Motor neuron (in vitro differentiated cells): ENCODE measurements at places on chromosomes 5 and 9.
A peak's percentile ranks its signal among the peaks of the same experiment; 100 is the strongest.

DNA sequence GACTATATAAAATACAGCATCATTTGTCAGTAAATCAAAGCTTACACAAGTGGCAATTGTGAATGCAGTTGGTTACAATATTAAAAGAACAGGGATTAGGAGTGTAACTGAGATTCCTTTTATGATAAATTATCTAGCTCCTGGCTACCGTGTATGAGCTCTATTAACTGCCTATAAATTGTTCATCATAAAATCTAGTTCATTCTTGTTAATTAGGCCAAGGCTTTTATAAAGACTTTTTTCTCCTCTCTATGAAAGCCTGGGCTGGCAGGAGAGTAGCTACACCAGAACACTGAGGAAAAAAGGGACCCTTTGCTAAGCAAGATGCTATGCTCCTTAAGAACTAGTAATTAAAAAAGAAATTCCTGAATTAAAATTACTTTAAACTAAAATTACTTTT is 132.4 kb upstream of the MEF2C start:
- no peak for ATAC-seq

- ATAC-seq: no peak
Observed at GRCh38 chr9:123365287-123365880, 9.4 kb downstream of the CRB2 start.

DNA sequence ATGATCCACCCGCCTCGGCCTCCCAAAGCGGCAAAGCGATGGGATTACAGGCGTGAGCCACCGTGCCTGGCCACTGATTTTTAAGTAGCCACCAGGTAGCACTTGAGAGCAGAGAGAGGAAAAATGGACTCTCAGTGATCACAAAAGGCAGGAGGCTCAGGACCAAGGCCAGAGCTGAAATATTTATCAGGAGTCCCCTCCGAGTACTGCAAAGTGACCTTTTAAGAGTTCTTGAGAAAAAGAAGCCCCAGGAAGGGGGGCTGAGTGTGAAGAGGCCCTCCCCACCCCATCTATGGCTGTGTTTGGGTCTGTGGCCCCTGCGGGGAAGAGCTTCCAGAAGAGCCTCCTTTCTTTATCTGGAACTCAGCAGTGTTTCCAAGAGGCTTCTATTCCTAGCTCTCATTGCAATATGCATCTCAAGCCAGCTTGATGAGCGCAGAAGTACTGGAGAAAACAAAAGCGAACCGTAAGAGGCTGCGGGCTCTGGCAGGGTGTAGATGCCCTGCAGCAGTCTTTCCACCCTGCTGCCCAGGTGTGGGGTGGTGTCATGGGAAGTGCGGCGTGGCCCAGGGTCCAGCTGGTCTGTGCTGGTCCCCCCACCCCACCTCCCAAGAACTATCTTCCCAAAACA is 75.5 kb upstream of the CDK20 start:
- ATAC-seq: no peak

- no peak for ATAC-seq
Observed at GRCh38 chr5:107378218-107378899, 292.4 kb downstream of the EFNA5 start.

DNA sequence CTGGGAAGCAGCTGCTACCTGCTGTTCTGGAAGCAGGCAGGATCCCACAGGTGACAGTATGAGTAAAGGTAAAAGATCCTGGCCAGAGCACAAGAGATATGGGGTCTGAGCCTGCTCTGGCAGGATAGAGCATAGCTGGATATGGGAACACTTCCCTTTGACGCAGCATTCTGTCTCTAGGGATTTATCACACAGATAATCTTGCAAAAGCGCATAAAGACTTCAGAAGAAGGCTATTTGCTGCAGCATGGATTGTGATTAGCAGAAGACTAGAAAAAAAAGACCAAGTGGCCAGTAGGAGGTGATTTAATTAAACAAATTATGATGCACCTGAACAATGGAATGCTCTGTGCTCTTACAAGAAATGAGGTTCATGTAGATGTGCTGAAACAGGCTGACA is 52.4 kb upstream of the PWWP2A start:
- peak; percentile 24 for ATAC-seq

DNA sequence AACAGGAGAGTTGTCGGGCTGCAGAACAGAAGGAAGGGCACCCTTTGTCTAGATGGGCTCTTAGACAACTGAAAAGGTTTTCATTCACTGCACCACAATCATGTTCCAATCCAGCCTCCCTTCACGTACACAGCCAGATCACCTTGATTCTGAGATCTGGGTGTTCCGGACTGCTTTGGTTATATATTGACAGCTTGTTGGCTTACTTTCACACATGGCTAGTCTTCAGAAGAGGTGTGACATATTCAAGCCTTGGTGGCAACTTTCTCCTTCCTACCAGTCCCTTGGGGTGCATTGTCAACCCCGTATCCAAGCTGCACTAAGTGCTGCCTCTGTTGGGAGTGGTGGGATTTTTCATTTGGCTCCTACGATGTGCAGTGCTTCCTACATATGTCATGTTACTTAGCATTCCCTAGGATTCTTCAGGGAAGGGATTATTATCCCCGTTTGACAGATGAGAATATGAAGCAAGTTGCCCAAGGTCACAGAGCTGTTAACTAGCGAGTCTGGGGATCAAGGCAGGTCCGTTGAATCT is 100.6 kb downstream of the LIFR start:
- ATAC-seq: no peak

DNA sequence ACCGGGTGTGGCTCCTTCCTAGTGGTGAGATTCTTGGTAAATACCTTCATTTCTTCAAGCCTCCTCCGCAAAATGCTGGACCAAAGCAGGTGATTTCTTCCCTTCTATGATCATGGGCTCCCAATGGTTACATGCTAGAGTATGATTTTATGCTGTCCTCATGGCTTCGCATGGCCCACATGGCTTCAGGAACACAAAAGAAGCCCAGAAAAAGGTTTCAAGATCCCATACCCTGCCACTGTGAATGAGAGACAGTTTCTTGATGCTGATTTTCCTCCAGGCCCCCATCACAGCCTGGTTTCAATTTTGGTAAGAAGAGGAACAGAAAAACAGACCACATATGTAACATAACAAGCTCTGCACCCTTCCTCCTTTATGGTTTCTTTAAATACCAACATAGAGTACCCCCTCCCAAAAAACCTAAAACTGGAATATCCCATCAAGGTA is 2.4 kb upstream of the RXFP3 start:
- ATAC-seq: no peak

DNA sequence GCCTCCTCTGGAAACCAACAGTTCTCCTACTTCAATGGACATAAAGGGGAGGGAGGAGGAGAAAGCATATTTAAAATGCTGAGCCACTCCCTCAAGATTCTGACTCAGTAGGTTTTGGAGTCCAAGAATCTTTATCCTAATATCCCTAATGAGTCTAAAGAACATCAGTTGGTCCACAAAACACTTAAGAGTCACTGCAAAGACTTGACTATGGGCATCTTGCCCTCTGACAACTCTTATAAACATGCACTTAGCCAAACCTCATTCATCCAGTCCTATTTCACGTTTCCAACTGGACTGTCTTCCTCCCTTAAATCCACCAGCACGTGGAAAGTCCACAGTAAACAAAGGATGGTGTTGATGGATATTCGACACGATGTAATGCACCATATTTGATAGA is 172.5 kb downstream of the FAM114A2 start:
- no peak for ATAC-seq

DNA sequence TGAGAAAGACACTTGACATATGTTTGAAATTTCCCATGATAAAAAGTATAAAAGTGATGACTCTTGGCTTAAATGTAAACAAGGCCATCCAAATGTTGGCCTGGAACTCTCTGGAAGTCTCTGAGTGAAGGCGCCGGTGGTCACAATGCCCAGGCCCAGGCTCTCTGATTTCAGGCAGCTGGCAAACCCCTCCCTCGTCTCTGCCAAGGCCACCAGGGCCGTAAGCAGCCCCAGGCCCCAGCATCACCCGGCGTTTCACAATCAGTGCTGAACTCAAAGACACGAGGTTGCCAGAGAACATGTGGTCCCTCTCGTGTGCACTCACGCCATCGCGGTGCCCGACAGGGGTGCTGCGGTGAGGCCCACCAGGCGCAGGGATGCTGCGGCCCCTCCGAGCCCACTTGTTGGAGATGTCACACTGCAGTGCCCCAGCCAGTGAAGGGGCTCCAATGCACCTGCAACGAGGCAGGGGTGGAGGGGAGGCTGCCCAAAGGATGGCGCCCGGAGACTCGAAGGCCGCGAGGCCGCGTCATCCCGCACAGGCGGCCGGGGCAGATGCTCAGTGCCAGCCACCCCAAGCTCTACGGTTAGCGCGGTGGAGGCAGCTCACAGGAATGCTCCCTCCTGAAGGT is 15.0 kb downstream of the LPCAT1 start:
- no peak for ATAC-seq
